C1 segment of cervical spinal cord (tissue), 14 donors: ENCODE measurements at places on chromosomes 6 and 20.

DNA sequence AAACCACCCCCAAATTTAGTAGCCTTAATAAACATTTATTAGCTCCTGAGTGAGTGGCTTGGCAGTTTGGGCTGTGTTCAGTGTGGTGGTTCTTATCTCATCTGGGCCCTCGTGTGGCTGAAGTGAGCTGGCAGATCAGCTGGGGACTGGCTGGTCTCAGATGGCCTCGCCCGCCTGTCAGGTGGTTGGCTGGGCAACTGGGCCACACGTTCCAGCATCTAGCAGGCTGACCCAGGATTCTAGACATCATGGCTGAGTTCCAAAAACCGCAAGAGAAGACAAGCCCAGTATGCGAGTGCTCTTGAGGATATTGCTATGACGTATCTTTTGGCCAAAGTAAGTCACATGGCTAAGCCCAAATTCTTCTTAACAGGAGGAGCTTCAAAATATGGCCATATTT lies 28.9 kb downstream of the EIF2S2 start:
- DNase-seq = no peak

GRCh38 chr6:76481101-76481500 lies 408.6 kb upstream of the IMPG1 start:
- DNase-seq = no peak

DNA sequence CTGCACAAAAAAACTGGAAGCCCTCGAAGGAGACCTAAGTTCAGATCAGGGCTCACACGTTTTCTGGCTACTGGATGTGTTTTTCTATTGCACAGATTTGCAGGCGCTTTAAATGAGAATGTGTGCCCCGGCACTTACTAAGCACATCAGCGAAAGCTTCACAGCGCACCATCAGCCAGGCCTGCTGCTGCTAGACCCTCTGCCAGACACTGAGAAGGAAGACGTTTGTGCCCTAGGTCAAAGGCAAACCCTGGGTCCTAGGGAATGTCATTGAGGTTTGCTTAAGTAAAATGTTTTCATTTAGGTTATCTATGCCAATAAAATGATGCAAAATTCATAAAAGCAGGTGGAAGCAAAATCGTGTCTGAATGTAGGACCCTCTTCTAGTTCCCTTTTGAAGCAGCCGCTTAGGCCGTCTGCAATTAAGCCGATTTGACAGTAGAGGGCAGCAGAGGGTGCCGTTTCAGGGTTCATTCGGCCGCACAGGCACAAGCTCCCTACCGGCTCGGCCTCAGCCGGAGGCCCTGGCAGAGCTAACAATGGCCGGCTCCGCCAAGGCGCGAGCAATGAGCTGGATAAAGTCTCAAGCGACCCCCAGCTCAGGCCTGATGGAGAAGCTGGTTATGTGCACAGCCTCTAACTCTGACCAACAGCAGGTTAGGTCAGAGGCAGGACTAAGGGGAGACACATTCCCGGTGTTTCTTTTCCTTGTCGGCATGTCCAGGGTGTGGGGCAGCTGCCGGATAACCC lies 107.2 kb upstream of the FOXA2 start:
- DNase-seq = peak; percentile 64

DNA sequence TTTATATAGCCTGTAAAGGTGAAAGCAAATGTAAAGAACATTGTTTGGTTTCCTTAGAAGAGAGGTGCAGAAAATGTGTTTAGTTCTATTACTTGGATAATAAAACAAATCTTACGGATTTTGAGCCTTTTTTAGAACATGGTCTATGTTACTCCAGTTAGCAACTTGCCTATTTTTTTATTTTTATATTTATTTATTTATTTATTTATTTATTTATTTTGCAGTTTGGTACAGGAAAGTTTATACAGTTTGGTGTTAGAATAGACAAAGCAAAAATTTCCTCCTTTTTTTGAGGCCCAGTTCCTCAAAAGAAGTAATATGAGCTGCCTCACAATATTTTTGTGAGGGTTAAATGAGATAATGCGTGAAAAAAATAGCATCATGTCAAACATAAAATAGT lies 41.6 kb upstream of the EEF1E1 start:
- no peak for DNase-seq

- DNase-seq = no peak
Observed at GRCh38 chr20:17138237-17138636, 88.6 kb upstream of the PCSK2 start.

DNA sequence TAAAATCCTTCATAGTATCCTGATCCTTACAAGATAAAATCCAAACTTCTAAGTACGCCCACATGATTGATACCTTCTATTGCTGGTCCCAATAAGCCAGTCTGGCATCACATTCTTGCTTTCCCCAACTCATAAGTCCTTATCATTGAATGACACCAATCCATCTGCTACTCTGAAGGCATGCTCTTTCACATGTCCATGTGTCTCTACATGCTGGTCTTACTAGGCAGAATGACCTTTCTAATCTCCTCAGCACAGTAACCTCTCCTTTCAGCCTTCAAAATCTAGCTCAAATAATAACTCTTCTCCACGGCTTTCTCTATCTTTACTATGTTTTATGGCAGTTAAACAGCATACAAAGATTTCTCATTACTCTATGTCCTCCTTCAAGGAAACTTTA lies 71.1 kb downstream of the ASCC3 start:
- no peak for DNase-seq

- no peak for DNase-seq
Observed at GRCh38 chr6:113695516-113695915, 161.6 kb upstream of the MARCKS start.

GRCh38 chr6:158457616-158458278 lies 102.1 kb upstream of the TMEM181 start:
- DNase-seq = no peak

GRCh38 chr6:79077715-79078074 lies 359 bp downstream of the PHIP start:
- DNase-seq = no peak

DNA sequence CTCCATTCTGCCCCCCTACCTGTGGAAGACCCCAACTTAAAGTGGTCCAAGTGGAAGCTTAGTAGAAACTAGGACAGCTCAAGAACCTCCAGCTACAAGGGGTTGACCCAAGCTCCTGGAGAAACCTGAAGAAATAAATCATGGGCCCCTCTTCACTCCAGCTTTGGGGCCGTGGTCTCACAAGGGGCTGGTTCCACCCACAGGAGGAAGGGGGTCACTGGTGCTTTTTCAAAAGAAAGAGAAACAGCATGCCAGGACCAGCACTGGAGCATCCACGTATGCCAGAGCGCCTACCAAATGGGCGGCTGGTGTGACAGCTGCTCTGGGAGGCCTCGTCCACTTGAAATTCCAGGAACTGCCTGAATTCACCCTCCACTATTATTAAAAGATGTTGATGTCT lies 14.4 kb upstream of the ANKRD60 start:
- no peak for DNase-seq

- no peak for DNase-seq
Observed at GRCh38 chr20:58569241-58570125, 54.3 kb upstream of the APCDD1L start.

DNA sequence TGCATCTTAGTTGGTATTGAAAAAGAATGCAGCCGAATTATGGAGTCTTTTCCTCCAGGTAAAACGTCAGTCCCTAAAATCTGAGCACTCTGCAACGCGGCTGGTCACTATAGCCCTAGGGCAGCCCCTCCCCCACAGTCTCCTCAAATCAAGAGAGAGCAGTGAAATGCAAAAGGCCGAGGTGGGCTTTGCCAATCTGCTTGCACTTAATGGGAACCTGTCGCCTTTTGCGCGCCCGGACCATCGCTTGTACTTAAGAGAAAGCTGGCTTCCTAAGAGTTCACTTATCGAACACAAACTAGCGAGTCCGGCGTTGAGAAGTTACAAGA lies 447 bp downstream of the MCM3 start:
- no peak for DNase-seq

- no peak for DNase-seq
Observed at GRCh38 chr6:816510-817084, 123.7 kb upstream of the EXOC2 start.

DNA sequence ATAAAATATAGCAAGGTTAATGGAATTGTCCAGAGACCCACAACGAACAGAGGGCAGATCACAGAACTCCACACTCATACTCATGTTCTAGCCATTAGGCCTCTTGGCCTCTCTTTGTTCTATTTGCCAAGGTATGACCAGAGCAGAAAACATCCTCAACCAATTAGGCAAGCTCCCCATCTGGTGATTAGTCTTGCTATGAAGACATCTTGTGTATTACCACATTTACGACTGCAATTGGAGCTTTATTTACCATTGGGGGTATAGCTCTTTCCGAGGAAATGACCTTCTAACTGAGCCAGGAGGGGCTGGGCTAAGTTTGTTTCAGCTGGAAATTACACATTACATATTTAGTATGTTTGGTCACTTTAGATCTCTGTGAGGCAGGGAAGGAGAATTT lies 593.9 kb downstream of the CD109 start:
- DNase-seq = no peak

GRCh38 chr20:17505636-17506517 lies 25.3 kb downstream of the BFSP1 start:
- no peak for DNase-seq

DNA sequence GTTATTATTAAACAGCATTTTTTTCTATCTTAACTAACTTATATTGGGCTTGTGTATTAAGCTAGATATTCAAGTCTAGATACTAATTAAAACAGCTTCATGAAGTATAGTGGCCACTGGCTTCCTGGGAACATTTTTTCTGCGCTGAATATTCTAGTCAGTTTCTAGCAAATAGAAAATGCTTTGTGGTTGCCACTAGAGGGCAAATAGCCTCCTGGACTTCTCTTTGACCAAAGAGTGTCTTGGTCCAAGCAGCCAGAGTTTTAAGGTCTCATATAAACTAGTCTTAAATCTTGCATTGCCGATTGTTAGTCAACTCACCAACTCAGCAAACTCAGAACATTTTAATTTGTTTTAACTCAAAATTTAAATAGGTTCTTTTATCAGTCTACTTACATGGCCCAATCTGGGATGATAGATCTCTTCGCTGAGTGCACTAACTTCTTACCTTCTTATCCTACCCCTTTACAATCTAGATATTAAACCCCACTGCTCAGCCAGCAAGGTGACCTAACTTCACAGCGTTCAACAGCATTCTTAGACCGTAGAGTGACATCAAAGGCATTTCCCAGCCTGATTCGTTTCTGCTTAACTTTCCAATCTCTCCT lies 24.6 kb upstream of the ID4 start:
- no peak for DNase-seq

GRCh38 chr6:21596949-21597682 lies 3.6 kb downstream of the SOX4 start:
- no peak for DNase-seq

GRCh38 chr6:89079511-89080234 lies 878 bp upstream of the PNRC1 start:
- peak; percentile 24 for DNase-seq

DNA sequence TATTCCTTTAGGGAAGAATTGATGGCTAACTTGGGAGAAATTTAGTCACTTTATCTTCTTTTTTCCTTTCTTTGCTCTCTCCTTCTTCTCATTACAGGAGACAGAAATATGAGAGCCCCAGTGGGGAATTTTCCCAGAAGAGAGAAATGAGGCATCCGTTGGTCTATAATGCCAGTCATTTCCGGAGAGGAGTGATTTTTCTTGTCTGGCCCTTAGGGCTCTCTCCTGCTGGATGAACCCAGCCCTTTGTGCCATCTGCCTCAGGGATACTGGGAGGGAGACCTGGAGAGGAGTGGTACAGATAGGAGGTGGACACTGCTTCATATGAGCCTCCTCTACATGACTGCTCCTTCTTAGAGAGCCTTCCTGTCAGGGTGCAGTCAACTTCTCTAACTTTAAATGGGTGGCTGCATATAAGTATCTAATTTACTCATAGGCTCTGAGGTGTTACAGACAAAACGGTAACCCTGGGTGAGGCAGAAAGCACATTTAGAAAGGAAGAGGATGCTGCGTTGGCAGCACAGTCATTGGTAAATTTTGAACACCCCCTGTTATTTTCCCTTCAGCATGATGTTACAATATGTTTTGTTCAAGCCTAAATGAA lies 21.9 kb downstream of the RIMS1 start:
- DNase-seq = no peak

- DNase-seq = peak; percentile 55
Observed at GRCh38 chr20:45322952-45323383, 14.9 kb upstream of the MATN4 start.

DNA sequence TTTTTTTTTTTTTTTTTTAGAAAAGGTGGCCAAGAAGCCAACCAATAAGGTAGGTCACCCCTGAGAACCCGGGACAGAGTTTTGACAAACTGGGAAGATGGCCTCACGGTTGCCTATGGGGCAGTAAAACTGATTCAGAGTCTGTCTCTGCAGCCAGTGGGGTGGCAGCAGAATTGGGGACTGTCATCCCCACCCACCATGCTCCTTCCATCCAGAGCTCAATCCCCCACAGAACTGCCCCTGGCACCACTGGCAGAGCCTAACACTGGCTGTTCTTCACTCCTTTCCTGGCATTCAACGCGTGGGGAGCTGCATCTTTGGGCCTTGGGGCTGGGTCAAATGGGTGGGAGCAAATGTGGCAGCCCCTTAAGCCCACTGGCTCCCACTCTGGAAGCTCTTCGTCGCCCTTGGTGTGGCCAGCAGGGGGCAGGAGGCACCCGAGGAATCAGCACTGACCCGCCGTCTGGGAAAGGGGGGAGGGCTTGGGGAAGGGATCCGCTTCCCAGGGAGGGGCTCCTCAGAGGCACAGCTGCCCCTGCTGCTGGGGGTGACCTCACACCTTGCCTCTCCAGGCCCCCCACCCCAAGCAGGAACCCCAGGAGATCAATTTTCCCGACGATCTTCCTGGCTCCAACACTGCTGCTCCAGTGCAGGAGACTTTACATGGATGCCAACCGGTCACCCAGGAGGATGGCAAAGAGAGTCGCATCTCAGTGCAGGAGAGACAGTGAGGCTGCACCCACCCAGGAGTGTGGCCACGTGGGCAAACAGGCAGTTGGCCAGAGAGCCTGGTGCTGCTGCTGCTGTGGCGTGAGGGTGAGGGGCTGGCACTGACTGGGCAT lies 10.4 kb downstream of the CD40 start:
- peak; percentile 60 for DNase-seq

DNA sequence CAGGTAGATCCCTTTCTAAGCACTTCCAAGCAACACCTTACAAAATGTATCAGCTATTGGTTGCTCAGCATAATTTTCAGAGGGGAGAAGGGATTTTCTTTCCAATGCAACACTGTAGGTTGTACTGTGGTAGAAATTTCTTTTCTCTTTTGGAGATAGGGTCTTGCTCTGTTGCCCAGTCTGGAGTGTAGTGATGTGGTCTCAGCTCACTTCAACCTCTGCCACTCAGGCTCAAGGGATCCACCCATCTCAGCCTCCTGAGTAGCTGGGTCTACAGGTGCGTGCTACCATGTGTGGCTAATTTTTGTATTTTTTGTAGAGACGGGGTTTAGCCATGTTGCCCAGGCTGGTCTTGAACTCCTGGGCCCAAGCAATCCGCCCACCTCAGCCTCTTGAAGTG lies 16.3 kb downstream of the RAD21L1 start:
- DNase-seq = no peak

GRCh38 chr6:1407499-1407990 lies 18.2 kb downstream of the FOXF2 start:
- no peak for DNase-seq

DNA sequence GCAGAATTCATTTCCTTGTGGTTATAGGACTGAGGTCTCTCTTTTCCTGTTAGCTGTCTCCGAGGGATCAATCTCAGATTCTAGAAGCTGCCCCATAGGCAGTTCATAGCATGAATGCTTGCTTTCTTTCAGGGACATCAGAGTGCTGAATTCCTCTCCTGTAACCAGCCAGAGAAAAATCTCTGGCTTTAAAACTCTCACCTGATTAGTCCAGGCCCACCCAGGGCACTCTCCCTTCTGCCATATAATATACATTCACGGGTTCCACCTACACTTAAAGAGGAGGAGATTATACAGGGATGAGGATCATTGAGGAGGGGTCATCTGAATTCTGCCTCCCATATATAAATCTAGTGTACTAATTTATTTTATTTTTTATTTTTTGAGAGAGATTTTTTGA lies 2.1 kb upstream of the KCNS1 start:
- DNase-seq = no peak
